Nephron progenitor cell (in vitro differentiated cells): ENCODE measurements at places on chromosomes 2 and 18.
A peak's percentile ranks its signal among the peaks of the same experiment; 100 is the strongest.

- DNase-seq, result no peak
These were observed 351.6 kb downstream of the EIPR1 start for GRCh38 chr2:3025984-3026383.

GRCh38 chr2:134405611-134406081 lies 151.8 kb downstream of the MGAT5 start:
- DNase-seq, result no peak

DNA sequence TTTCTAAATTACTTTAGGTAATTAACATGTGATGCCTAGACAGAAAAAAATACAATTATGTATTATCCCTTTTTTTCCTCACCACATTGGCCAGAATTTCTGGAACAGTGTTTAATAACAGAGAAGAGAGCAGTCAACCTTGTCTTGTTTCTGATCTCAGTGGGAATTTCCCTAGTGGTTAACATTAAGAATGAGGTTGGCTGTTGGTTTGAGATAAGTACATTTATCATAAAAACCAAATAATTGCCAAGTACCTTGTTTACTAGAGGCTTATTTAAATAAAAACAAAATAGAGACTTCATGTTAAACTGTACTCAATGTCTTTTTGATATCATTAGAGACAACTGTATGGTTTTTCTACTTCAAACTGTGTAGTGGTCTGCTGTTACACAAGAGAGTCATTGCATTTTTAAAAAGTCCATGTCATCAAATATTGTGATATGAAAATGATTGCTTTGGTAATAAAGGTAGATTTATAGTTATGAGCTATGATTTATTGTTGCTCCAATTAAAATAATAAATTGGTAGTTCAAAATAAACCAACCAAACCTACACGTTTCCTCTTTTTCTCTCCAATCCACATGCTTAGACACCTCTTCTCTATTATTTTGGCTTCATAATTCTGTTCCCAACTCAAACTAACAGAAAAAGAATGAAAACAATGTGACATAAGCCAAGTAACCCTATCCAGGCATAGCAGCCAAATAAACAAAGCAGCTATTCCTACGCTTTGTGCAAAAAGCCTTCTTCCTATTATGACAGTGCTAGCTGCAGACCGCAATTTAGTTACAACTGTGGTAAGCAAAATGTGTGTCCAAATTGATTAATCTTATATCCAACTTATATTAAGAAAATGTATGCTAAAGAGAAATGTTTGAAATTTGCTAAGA lies 20.9 kb upstream of the TANK start:
- DNase-seq, result no peak

- DNase-seq, result no peak
These were observed 18.3 kb upstream of the KCNK3 start for GRCh38 chr2:26674002-26674751.

GRCh38 chr2:215535741-215536140 lies 99.9 kb upstream of the FN1 start:
- DNase-seq, result no peak

- no peak for DNase-seq
These were observed 90.4 kb downstream of the GULP1 start for GRCh38 chr2:188382107-188382506.

GRCh38 chr2:134745023-134745422 lies 26.2 kb upstream of the TMEM163 start:
- no peak for DNase-seq

DNA sequence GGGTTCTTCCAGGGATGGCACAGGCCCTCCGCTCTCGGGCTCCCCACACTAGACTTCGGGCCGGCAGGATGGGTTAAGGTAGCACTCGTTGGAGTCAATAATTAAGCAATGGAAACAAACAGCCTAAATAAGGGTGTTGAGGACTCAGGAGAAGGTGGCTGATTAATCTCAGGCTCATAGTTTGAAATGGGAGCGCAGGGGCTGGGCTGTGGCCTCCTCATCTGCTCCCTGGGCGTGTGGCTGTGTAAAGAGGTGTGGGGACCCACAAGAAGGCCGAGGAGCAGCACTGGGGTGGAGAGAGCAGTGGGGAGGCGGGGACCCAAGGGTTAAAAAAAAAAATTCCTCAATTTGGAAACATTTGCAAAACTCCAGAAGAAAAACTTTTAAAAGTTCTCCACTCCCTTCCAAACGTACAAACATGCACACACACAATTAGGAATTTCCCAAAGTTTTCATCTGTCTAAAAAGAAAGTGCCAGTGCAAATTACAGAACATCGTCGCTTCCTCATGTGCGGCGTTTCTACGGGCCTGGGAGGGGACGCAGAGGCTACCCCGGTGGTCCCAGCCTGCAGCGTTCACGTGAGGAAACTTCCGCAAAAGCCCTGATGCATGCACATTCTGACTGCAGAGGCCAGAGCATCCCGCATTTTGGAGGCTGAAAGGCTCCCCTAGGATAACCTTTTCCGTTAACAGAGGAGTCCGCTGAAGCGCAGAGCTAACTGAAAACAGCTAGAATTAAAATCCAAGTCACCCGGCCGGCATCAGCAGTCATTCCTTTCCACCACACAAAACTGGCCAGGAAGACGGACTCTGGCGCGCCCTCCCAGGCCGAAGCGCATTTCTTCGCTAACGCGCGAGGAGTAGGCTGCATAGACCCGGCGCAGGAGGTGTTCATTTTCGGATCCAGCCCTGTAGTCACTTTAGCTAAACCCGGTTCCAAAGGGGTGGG lies 1.0 kb upstream of the TUBB6 start:
- peak; percentile 51 for DNase-seq
